ENCODE measurements at places on chromosomes 5 and 9.

DNA sequence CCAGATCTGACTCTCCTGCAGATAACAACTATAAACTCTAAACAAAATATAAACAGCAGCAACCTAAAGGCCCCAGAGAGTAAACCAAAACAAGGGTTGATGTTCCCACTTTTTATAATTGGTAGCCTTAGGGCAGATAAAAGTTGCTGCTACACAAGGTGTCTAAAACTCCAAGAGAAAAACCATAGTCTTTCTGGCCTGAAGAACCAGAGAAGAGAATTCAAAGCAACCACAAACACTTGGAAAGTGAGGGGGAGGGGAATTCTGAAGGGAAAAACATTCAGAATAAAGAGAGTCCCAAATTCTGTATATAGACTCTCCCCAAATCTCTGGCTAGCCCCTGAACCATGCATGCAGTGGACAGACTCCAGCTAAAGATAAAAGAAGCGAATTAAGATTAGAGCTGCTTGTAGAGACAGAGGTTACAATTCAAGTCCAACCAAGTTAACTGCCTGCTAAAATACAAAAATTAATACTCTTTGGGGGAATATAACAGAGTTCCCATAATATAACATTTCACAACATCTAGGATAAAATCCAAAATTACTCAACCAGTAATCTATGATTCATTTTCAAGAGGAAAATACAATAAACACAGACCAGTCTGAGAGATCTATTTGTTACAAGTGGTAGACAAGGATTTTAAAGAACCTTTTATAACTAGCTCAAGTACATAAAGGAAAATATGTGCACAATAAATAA, 37.5 kb upstream of the RGMB start:
- DNase-seq, result no peak

DNA sequence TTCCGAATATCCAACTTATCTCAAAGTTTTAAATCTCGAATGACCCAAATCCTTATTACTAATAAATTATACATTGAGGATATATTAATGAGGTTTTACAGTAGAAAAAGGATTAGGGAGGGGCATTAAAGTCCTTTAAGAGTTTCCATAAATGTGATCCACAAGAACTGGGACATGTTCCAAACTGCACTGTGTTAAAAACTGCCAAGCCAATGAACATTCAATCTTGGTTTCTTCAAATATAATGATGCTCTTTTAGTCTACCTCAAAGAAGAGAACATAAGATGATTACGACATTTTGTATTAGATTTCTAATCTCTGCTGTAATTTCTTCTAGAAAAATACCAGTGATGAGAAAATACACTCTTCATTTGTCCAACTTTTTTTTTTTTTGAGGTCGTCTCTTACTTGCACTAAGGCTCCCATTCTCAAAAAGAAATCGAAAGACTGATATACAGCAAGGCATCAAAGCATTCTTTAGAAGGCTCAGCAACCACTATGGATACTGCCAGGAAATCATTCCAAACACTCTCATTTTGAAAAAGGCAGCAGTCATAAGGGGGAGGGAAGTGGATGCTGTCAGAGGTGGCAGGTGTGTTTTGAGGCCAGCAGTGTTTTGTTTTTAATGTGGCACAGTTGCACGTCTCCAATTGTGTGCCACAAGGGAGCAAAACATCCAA, 1.7 kb downstream of the PTAR1 start:
- no peak for DNase-seq

- DNase-seq, result no peak
Observed at GRCh38 chr5:28355831-28356230, 1317.4 kb upstream of the CDH9 start.

- DNase-seq, result no peak
Observed at GRCh38 chr5:7844901-7845300, 6.0 kb downstream of the CFAP90 start.

DNA sequence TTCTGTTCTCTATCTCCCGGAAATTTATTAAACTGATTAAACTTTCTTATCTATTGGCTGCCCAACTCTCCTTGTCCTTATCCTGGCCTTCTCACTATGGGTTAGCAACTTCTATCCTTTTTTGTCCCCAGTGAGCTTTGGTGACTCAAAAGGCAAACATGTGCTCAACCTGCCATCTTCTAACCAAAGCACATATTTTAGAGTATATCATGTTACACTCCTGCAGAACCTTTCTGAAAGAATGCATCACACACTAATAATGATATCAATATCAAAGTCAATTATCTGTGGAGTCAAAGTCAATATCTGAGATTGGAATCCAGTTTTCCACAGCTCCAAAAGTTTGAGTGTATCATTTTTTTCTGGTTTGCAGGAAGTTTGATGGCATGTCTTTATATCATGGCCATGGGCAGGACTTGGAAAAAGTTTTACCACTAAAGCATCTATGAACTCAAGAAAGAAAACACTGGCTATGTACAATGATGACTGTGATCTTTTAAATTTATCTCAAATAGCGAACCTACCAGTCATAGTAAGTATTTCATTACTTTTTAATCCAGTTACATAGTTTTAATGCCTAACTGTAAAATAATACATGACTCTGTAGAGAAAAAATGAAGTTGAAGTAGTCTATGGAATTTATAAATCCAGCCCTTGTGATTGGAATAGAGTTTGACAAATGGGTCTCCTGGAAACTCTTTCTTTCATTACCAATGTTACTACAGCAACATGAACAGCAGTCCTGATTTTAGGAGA, 166.8 kb downstream of the DROSHA start:
- DNase-seq, result no peak

- DNase-seq, result no peak
Observed at GRCh38 chr5:90534922-90535321, 5.5 kb upstream of the LYSMD3 start.
